HT1080 (cell line): ENCODE measurements at places on chromosomes 3 and 15.

GRCh38 chr3:112734736-112735350 is 93.9 kb upstream of the CCDC80 start:
- DNase-seq, result peak; percentile 88

DNA sequence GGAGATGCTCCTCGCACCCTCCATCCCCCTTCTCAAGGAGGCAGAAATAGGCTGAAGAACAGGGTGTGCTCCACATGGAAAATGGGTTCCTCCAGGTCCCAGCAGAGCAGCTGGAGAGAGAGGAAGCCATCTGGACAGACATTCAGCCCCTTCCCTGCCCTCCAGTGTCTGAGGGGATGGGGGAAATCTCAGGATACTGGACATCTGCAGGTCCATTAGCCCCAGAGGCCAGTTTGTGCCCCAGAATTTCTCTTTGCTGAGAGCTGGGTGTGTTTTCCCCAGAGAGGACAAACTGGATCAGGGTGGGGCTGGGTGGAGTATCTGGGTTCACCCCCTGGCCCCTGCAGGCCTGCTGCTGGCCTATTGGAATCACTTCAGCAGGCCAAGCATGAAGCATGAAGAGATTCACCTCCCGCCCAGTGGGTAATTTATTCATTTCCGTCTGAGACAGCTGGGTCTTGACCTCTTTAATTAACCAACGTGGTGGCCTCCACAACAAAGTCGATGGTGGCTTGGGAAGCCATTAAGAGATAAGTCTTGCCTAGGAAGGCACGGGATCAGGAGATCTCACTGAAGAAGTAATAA is 4.6 kb downstream of the FAM3D start:
- DNase-seq, result no peak

DNA sequence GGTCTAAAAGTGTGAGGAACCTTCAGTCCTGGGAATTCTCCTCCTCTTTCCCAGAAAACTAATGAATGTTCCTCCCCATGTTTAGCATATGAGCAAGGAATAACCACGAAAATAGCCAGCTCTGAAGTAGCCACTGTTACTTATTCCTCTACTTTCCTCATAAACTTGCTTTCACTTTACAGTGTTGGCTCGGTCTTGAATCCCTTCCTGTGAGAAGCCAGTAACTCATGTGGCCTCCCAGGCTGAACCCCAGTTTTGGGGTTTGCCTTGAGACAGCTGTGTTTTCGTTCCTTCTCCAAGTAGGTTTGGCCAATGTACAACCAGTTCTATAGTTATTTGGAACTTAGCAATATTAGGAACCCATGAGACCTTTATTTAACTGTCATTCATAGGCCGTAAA is 195.0 kb downstream of the CNTN6 start:
- no peak for DNase-seq

GRCh38 chr15:98954411-98954810 is 53.2 kb downstream of the PGPEP1L start:
- DNase-seq, result no peak

DNA sequence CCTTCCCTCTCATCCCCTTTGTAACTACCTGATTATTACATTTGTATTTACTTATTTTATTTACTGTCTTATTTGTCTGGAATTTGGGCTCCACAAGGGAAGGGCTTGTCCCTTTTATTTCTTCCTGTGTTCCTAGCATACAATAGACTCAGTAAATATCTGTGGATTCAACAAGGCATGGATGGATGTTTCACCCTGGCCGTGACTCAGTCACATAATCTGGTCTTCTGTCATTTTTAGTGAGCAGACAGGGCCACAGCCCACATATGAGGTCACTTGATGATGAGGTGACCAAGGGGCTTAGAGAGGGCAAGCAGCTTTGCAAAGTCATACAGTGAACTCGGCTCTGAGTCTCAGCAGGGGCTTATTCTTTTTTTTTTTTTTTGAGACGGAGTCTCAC is 7.8 kb upstream of the DAG1 start:
- DNase-seq, result peak; percentile 27

GRCh38 chr15:61729646-61730045 is 330.6 kb downstream of the VPS13C start:
- no peak for DNase-seq

- DNase-seq, result no peak
Observed at GRCh38 chr15:74593122-74593521, 22.5 kb upstream of the CLK3 start.

DNA sequence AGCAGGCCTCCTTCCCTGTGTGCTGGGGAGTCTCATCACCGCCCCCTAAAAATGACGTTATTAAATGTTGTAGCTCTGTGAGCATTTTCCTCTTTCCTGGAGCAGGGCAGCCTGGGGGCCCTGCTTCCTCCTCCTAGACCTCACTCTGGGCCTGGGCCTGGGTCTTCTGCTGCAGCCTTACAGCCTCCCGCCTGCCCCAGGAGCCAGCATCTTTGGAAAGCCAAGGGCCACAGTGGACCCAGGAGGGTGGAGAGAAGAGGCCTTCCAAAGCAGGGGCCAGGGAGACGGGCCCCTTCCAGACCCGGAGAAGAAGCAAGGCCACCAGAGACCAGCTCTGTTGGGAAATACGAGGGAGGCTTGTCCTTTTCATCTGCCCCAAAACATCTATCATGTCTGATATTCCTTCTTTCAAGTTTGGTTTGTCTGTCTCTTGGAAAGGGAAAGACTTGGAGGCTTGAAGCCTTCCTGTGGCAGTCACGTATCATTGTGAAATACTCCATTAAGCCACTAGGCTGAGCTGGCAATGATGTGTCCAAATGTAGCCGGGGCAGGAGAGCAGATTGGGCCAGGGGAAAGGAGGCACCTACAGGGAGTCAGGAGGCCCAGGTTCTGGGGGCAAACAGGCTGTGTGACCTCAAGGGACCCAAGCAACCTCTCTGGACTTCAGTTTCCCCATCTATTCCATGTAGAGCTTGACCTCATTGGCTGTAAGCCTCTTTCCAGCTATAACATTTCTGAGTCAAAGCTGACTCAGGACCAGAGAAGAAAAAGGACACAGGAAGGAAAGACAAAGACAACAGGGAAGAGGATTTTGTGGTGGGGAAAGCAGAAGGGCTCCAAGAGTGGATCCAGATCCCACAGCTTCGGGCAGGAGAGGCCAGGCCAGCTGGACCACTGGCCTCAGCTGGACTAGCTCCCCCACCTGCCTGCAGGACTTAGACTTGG is 31.1 kb downstream of the CYP11A1 start:
- DNase-seq, result peak; percentile 58

DNA sequence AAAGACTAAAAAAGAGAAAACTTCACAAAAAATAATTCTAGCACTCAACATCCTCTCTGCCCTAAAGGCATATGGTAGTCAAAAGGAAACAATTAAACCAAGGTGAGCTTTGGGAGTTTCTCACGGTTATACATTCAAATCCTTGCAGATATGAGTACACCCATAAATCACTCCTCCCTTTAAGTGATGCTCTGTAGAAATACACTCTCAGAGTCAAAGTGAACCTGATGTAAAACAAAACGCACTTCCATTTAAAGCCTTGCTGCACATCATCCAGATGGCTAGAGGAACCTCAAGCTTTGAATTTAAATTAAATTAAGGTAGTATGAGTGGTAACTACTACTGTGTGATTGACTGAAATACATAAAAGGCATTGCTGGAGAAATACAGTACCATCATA is 36.0 kb upstream of the AADAC start:
- no peak for DNase-seq

GRCh38 chr15:67047149-67047661 is 18.2 kb upstream of the SMAD3 start:
- no peak for DNase-seq

- no peak for DNase-seq
Observed at GRCh38 chr3:42539871-42540714, 37.6 kb downstream of the VIPR1 start.

DNA sequence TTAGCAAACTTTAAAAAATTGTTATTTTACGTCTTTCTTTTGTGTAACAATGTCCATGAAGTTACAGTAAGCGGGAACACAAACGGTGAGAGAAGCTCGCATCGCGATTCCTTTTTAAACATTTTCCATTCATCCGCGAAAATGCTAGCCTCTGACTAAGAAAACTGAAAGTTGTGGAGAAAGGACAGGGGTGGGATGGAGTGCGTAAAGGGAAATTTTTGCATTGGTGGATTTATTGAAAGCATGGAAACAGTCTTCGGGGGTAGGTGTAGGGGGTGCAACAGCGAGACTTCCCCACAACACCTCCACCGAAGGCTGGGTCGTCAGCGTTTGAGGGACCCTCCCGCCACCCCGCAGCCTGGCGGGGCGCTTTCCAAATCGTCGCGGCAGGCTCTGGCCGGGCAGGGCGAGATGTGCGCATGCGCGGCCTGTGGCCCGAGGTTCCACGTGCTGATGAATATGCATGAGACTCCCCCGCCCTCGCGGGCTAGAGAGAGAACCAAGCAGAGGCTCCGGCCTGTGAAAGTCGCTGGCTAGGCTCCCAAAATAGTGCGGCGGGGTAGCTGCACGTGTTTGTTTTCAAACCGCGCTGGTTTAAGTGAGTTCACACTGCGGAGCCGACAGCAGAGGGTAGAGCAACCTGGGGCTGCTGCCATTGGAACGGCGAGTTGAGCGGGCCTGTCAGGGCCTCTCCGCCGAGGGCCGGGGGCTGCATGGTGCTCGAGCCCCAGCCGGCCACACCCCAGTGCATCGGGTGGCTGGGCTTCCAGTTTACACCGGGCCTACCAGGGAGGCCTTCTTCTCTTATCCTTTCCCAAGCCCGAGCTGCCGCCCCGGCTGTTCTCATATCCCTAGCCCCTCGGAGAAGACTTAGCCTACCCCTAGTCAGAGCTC is 9.9 kb downstream of the ZIC1 start:
- no peak for DNase-seq
